ENCODE measurements at places on chromosomes 6 and 20.

DNA sequence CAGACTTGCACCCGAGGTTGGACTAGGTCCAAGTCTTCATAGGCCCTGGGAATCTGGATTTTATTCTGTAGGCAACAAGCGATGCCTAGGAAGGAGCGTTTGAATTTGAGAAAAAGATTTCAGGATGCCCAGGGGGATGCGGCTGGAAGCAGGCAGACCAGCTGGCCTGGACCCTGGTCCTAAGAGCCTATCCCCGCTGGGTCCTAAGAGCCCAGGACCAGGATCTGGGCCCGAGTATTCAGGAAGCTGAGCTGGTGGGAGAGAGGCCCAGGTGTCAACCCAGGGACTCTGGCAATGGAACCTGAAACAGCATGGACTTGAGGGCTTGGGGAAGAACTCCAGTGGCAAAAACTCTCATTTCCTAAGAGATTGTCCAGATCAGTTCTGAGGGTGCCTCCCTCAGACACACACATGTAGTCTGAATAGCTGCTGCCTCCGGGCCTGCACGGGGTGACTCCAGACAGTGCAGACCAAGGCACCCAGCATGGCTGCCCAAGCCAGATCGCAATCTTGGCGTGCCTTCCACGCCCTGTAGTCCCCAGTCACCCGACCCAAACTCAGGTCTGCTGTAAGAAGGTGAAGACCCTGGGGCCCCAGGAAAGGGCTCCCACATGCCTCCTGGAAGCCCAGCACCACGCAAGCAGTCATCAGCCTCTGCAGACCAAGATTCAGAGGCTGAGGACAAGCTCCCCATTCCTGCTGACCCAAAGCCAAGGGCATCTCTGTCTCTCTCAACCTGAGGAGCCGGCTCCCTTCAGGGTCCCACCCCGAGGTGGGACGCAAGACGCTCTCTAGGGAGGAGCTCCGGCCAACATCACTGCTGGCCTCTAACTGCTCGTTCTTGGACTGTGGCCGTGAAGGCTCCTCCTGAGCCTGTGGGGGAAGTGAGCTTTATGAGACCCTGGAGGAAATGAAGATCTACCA lies 34.4 kb downstream of the RRBP1 start:
- no peak for DNase-seq
- no peaks in the 10 kb centered on the region for H3K27me3 ChIP-seq
- H3K4me3 ChIP-seq = no peak overlapping the region
- no peak overlapping the region for H3K27ac ChIP-seq
- H3K4me1 ChIP-seq = peaks cover 8% of the 10 kb centered on the region

GRCh38 chr6:84763886-84764331 lies 489 bp downstream of the TBX18 start:
- peak overlapping the region; percentile 61 for H3K4me3 ChIP-seq
- H3K27ac ChIP-seq = peak overlapping the region; percentile 68
- peaks cover 10% of the 10 kb centered on the region for H3K4me1 ChIP-seq
- H3K36me3 ChIP-seq = peaks cover 3% of the 10 kb centered on the region

DNA sequence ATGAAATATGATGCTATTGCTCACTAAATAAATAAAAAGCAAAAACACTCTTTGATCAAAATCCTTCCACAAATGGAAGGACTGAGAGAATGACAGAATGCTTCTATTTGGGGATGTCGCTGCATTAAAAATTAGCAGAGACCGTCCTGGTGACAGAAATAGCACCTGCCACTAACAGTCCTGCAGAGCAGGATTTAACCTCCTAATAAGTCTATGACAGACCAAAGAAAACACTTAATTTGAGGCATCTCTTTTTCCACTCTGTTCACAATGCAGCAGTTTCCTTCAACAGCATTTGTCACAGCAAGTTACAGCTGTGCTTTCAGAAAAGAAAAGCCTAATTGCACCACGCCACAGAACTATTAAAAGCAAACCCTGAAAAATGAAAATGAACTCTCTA lies 140.6 kb upstream of the BEND6 start:
- no peak overlapping the region for H3K4me3 ChIP-seq
- no peak for DNase-seq
- H3K27ac ChIP-seq = no peak overlapping the region

GRCh38 chr6:134449004-134449403 lies 131.1 kb upstream of the SGK1 start:
- no peaks in the 10 kb centered on the region for H3K27me3 ChIP-seq
- H3K4me1 ChIP-seq = peaks cover 20% of the 10 kb centered on the region
- DNase-seq = no peak
- no peaks in the 10 kb centered on the region for H3K36me3 ChIP-seq

- H3K36me3 ChIP-seq = peaks cover 85% of the 10 kb centered on the region
- H3K4me3 ChIP-seq = no peak overlapping the region
- no peaks in the 10 kb centered on the region for H3K27me3 ChIP-seq
- no peak for DNase-seq
- H3K27ac ChIP-seq = no peak overlapping the region
Observed at GRCh38 chr6:142210606-142211005, 63.5 kb downstream of the VTA1 start.

- peak within 1 kb of the TSS; percentile 71 for H3K4me3 ChIP-seq
- H3K36me3 ChIP-seq = no peaks in the 10 kb centered on the region
- peak; percentile 57 for DNase-seq
- H3K27ac ChIP-seq = peak within 1 kb of the TSS; percentile 61
- H3K4me1 ChIP-seq = peaks cover 12% of the 10 kb centered on the region
Observed at GRCh38 chr20:45833030-45833882, at the start of gene SNX21. Gene SNX21, plus strand, starts transcription at chr20:45833799. Its CDS starts 121 bp downstream, at chr20:45833920.

DNA sequence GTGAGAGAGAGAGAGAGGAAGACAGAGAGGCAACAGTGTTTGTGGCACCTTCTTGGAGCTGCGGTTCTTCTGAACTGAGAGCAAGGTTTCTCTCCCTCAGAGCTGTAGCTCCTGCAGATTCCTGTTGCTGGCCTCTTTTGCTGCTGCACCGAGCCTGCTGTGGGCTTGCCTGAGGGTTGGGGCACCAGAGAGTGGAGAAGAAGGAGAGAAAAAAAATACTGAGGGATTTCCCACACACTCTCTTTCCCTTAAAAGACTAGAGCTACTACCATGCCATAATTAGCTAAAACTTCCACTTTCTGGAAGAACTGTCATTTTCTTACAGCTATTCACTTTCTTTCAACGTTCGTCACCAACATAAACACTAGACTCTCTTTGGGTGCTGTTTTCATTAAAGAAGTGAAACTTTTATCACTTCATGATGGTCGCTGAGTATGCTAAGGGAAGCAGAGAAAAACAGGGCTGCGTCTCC lies 18.2 kb upstream of the ECI2 start:
- no peak overlapping the region for H3K4me3 ChIP-seq
- no peaks in the 10 kb centered on the region for H3K36me3 ChIP-seq
- H3K27ac ChIP-seq = no peak overlapping the region
- no peak for DNase-seq
- H3K27me3 ChIP-seq = peaks cover 7% of the 10 kb centered on the region

GRCh38 chr6:112037783-112038216 lies 16.1 kb upstream of the CCN6 start:
- no peak overlapping the region for H3K4me3 ChIP-seq
- peak overlapping the region; percentile 77 for H3K27ac ChIP-seq
- H3K36me3 ChIP-seq = peaks cover 5% of the 10 kb centered on the region
- H3K4me1 ChIP-seq = peaks cover 84% of the 10 kb centered on the region
- no peaks in the 10 kb centered on the region for H3K27me3 ChIP-seq
- DNase-seq = no peak

GRCh38 chr6:170152124-170152926 lies 138.6 kb downstream of the DLL1 start:
- no peak overlapping the region for H3K4me3 ChIP-seq
- H3K27ac ChIP-seq = no peak overlapping the region
- peaks cover 29% of the 10 kb centered on the region for H3K4me1 ChIP-seq
- no peaks in the 10 kb centered on the region for H3K36me3 ChIP-seq
- peaks cover 38% of the 10 kb centered on the region for H3K27me3 ChIP-seq

DNA sequence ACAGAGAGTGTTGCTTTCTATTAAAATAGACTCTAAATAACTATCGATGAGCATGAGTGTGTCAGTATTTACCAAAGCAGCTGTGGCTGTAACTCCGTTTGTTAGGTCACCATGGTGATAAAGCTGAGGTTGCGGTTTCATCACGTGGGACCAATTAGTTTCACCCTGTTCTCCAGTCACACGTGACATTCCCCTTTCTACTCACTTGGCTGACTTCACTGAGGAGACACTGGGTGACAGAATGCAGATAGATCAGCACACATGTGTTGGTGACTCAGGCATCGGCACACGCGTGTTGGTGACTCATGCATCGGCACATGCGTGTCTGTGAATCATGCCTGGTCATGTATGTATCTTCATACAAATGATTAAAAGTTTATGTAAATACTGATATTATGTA lies 285.4 kb downstream of the THBS2 start:
- H3K27ac ChIP-seq = no peak overlapping the region
- H3K36me3 ChIP-seq = no peaks in the 10 kb centered on the region
- DNase-seq = no peak
- no peaks in the 10 kb centered on the region for H3K4me1 ChIP-seq

DNA sequence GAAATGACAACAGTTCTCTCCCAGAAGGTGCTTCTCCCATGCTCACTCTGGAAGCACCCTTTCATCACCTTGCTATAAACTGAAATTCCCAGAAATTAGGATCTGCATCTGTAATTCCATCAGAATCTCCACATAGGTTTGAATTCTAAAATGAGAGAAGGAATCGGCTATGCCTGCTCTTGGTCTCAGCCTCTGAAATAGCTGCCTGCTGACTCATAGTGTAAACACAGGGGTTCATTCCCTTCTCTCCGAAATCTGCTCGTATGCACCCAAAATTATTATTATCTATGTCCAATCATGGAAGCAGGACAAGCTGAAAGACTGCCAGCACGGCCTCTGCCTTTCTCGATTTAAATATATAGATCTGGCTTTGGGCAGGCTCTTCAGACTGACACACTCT lies 74.6 kb upstream of the TAB2 start:
- no peaks in the 10 kb centered on the region for H3K27me3 ChIP-seq
- H3K27ac ChIP-seq = no peak overlapping the region
- H3K4me3 ChIP-seq = no peak overlapping the region
- H3K36me3 ChIP-seq = peaks cover 2% of the 10 kb centered on the region
- peaks cover 12% of the 10 kb centered on the region for H3K4me1 ChIP-seq

DNA sequence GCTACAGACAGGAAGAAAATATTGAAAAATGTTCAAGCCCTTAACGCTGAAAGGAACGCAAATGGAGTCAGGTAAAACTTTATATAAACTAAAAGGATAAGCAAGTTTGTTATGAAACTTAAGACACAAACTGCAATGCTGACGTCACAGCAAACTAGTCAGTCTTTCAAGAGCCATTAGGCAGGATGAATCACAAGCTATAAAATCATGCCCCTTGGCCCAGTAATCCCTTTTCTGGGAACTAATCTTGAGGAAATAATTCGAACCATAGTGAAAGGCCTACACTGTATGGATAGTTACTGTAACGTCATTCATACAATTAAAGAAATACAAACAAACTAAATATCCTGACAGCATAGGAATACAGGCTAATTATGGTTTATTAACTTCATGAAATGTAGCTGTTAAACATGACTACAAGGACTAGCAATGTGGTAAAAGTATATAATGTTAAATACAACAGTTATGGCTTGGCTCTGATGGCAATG lies 42.7 kb upstream of the HINT3 start:
- no peak overlapping the region for H3K4me3 ChIP-seq
- peaks cover 51% of the 10 kb centered on the region for H3K4me1 ChIP-seq
- H3K36me3 ChIP-seq = peaks cover 85% of the 10 kb centered on the region
- DNase-seq = no peak

DNA sequence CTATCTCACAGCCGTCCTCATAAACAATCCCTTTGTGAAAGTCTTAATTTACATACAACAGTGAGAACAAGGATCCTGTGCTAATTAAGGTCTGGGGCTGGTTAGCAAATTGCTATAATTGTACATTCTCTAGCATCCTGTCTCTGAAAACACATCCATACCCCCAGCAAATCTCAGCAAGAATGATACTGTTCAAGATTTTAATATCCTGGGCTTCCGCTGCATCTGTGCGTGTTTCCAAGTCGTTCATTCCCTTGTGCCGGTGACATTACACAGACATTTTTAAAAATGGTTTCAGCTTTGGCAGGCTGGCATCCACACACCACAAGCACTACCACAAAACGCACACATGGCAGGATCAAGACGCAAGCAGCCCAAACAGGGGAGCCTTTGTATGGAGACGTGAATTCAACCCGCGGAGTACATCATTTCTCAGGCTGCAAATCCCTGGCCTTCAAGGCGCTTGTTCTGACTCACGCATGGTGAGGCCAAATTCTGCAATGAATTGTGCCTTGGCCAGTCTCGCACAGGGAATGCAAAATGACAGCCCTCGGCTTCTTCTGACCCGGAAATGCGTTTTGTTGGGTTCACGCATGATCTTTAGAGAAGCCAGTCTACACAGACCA lies 20.3 kb downstream of the ZMYND8 start:
- H3K27ac ChIP-seq = no peak overlapping the region
- no peaks in the 10 kb centered on the region for H3K27me3 ChIP-seq
- H3K4me1 ChIP-seq = peaks cover 57% of the 10 kb centered on the region
- DNase-seq = no peak
- no peak overlapping the region for H3K4me3 ChIP-seq
- peaks cover 72% of the 10 kb centered on the region for H3K36me3 ChIP-seq

DNA sequence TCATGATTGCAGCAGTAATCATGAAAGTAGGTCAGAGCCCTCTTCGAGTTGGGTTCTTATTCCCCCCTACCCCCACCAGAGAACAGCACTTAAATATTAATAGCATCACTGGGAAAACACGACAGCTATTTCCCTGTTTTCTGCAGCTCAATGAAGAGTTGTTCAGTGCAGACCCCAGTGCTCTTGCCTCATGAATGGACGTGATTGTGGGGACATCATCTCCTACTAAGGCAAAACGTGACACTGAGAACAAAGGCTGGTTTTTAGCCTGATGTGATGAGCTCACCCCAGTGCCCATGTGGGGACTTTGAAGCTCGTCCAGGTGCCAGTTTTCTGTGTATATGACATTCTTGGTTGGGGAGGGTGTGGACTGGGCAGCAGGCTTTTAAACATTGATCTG lies 105.9 kb downstream of the SLC35F1 start:
- peaks cover 28% of the 10 kb centered on the region for H3K27me3 ChIP-seq
- no peak overlapping the region for H3K4me3 ChIP-seq
- no peak overlapping the region for H3K27ac ChIP-seq
- H3K4me1 ChIP-seq = no peaks in the 10 kb centered on the region
- no peaks in the 10 kb centered on the region for H3K36me3 ChIP-seq

- no peak overlapping the region for H3K4me3 ChIP-seq
- H3K36me3 ChIP-seq = peaks cover 48% of the 10 kb centered on the region
- H3K27ac ChIP-seq = no peak overlapping the region
- H3K4me1 ChIP-seq = no peaks in the 10 kb centered on the region
Observed at GRCh38 chr20:13416531-13416930, 195.5 kb downstream of the ISM1 start.

GRCh38 chr6:72421387-72421786 lies 200.5 kb upstream of the KCNQ5 start:
- no peak overlapping the region for H3K27ac ChIP-seq
- H3K4me3 ChIP-seq = no peak overlapping the region
- peaks cover 7% of the 10 kb centered on the region for H3K27me3 ChIP-seq

DNA sequence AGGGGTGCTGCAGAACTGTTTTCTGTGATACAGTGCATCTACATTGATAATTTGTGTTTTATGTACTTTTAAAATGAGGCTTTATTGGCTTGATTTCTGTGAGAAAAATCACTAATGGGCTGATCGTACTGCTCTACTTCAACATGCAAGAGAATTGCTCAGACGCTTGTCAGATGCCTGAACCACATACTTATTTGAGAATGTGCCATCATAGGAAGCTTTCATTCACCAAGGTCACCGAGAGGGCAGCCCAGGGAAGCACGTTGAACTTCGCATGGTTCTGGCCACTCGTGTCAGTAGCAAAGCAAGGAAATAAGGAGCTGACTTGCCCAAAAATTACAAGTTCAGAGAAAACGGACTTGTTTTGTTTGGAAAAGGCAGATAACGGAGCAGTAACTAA lies 168.5 kb upstream of the AKAP12 start:
- H3K27me3 ChIP-seq = no peaks in the 10 kb centered on the region
- H3K36me3 ChIP-seq = peaks cover 91% of the 10 kb centered on the region
- no peak overlapping the region for H3K4me3 ChIP-seq
- H3K27ac ChIP-seq = no peak overlapping the region
- DNase-seq = no peak

All from activated T-cell treated with anti-CD3 and anti-CD28 coated beads, Interleukin-2, amount 50 U/mL, for 24 hours (primary cell).